Activated T-helper 1 cell treated with anti-CD3 and anti-CD28 coated beads, Interleukin-2, amount 50 U/mL, for 16 hours (primary cell): ENCODE measurements at places on chromosomes 16 and 17.

DNA sequence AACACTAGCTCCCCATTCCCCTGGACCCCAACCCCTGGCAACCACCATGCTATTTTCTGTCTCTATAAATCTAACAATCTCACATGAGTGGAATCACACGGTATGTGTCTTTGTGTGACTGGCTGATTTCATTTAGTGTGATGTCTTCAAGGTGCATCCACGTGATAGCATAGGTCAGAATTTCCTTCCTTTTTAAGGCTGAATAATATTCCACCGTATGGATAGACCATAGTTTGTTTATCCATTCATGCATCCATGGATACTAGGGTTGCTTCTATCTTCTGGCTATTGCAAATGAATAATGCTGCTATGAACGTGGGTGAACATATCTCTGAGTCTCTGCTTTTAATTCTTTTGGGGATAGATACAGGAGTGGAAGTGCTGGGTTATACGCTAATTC lies 43.9 kb downstream of the TMEM235 start:
- DNase-seq = no peak

DNA sequence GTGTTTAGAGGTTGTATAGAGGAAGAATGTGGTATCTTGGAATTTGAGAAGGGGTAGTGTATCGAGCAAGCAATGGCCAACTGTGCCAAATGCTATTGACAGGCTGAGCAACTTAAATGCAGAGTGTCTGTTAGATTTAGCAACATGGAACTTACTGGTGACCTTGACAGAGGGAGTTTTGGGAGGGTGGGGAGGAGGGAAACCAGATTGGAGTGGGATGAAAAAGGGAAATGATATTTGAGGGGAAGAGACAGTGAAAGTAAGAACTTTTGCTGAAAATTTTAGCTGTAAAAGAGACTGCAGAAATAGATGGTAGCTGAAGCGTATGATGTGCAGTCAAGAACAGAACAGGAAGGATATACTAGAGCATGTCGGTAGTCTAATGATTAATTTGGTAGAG lies 1.1 kb downstream of the LRRC36 start:
- no peak for DNase-seq

GRCh38 chr16:47424846-47425245 lies 36.0 kb downstream of the ITFG1 start:
- no peak for DNase-seq

DNA sequence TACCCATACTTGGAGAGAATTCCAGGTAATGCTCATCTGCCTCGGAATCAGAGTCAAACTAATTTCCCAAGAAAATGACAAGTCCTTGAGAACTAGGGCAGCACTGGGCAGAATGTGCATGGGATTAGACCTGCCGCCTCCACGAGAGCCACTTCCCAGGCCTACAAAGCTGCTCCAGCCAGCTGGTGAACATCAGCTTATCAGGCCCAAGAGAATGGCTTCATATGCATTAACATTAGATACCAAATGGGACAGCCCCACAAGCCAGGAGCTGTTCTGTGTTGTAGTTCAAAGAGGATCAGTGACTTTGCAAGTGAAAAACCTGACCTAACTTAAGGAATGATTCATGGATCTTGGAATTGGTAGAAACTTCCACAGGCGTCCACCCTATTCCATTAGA lies 203.3 kb downstream of the CYLD start:
- no peak for DNase-seq

DNA sequence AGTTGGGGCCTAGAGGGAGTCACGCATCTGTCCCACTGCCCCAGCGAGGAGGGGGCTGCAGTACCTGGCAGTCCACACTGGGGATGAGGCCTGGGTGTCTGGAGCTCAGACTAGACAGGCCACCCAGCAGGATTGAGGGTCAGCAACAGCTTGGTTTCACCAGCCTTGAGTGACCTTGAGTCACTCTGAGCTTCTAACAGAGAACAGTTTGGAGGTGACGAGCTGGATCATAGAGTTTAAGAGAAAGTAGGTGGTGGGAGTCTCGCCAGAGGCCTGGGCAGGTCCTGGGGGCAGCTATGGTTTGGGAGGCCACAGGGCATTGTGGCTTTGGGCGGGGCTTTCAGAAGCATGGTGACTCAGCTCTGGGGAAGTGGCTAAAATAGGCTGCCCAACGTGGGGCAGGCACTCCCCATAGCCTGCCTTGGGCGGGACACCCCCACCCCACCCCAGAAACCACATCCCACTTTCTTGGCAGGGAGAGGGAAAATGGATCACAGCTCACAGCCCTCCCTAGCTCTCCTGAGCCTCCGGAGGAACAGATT lies 20.5 kb downstream of the CDC42EP4 start:
- DNase-seq = no peak

DNA sequence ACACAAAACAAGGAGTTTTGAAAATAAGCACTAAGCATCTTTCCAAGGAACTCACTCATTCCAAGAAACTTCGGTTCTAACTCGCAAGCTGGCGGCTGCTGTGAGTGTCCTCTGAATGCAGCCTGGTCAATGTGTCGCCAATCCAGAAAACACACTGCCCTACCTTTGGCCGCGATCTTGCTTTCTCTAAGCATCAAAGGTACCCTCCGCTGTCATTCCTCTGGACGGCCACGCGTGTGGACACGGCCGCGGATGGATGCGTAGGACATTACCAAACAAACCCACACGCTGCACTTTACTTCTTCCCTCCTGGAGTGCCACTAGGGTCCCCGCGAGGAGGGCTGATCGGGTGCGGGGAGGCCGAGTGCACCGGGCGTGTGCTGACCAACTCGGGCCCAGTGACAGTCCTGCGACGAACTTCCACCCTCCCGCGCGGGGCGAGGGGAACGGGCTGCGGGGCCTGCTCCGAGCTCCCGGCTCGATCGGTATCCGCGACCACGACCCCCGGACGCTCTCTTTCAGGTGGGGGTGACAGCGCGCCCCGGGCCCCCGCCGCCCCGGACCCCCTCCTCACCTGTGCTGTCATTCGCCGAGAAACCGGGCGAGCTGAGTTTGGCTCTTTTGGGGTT lies 1.1 kb downstream of the CREBBP start:
- no peak for DNase-seq

DNA sequence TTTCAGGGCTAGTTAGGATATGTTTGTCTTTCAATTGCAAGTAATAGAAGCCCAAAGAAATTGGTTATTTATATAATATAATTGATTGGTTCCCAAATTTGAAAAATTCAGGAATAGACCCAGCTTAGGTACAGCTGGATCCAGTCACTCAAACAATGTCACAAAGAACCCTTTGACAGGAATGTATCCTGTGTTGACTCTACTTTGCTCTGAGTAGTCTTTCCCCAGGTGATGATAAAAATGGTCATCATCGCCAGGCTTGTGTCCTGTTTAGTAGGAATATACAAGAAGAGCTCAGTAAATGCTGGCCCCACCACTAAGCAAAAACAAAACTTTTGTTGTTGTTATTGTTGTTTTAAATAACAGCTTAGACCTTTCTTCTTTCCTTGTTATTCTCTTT lies 35.0 kb downstream of the MAPT start:
- no peak for DNase-seq

DNA sequence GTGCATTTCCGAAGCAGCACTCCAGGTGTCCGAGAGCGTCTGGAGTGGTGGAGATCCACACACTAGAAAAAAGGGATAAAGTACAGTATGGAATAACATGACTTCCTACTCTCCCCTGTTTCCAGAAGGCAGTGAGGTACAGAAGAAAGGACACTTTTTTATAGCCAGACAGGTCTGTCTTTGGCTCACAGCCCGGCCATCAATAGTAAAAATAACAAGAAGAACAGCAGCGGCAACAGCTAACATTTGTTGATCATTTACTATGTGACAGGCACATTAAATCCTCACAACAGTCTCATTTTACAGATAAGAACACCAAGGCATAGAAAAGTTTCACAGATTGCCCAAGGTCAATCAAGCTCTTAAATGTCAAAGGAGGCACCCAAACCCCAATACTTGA lies 16.2 kb downstream of the DYNLRB2 start:
- DNase-seq = no peak

GRCh38 chr17:1087381-1088241 lies 90.7 kb downstream of the TIMM22 start:
- no peak for DNase-seq

DNA sequence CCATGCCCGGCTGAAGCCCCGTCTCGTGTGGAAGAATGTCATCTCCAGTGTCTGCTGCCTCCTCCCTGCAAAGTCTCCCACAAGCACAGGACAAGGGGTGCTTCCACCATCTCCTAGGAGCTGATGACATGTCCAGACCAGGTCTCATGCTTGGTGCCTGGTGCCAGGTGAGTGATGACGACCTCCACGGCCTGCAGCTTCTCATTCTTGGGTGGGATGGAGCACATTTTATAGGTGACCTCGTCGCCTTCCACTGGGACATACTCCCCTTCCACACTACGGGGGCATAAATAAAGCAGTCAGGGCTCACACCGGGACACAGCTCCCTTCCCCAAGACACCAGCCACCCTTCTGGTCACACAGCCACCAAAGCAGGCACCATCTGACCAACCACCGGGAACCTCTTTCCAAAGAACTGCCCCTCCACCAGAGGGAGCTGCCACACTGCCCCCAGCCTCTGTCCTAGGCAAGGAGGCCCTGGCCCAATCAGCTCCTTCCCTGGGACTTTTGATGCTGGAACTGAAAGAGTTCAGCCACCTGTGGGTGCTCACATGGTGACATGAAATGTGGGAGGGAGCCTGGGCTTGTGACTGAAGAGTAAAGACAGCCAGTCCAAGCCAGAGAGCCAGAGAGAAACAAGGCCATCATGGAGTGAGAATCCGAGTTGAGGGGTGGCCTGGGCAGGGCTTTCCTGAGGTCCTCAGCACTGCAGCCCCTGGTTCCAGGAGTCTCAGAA lies 13.6 kb downstream of the CARHSP1 start:
- no peak for DNase-seq

DNA sequence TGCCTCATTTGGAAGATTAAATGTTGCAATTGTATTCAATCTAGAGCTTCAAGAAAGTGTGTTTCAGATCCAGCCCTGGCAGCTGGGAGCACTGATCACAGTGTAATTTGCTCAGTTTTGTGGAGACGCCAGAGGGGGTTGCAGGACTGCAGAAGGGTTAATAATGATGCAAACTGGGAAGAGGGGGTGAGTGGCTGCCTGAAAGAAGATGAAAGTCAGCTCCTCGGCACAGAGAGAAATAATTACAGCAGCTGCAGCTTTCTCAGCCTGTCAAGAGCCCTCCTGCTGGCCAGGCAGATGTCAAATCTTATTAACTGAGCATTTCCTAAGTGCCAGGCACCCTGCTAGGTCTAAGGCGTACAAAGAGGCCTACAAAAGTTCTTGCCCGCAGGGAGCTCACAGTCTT lies 97.7 kb downstream of the ZNF18 start:
- DNase-seq = no peak

GRCh38 chr16:78503602-78504001 lies 404.1 kb downstream of the WWOX start:
- DNase-seq = peak; percentile 5

DNA sequence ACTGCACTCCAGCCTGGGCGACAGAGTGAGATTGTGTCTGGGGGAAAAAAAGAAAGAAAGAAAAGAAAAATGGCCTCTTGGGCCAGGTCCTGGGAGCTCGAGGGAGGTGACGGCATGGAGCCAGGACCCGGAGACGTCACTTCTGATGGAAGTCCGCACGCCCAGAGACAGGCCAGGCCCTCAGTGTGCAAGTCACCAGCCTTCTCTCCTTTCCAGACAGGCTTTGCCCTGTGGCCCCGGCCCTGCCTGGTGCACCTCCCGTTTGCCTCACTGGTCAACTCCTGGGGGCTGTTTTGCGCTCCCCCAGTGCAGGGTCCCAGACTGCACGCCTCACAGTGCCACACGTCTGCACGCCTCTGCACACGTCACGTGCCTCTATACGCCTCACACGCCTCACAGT lies 44.1 kb downstream of the CBFA2T3 start:
- DNase-seq = no peak

DNA sequence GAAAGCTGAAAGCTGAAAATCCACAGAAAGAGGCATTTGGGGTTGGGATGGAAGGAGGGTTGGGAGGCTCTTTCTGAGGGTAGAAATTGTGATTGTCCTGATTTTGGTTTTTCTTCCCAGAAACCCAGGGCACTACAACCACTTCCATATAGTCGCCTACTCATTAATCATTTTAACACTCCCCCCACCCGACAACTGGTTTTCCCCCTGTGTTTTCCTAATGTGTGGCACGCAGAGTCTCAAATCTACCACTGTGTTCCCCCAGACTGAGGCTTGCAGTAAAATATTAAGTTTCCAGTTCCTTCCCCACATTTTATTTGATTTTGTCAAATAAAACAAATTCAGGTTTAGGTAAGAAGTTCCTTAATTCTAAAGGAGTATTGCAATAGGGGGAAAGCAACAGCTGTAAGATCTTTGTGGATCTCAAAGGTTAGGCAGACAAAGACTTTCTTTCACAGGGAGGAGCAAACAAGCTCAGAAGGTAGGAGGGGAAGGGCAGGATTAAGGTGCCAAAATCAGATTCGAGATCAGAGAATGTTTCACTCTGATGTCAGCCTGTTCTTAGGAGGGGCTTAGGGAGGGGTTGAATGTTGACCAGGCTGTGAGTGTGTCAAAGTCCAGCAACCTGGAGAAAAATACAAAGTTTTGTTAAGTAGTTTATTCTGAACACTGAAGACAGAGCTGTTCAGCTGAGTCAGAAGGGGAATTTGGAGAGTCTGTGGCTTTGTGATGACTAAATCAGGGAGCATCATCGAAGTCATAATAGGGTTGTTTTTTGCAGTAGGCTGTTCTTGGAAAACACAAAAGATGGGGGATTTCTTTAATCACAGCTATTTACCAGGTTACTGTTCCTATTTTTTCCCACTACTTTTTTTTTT lies 3.6 kb downstream of the ZNF267 start:
- DNase-seq = no peak
